Daoy (cell line): ENCODE measurements at places on chromosomes 4 and X. TPM values are rescaled to one million over a fixed set of nuclear protein-coding genes. Genes with fewer than 3 reads are reported as not detected.

Gene IL15
- 1.5 and 3.4 TPM in 2 replicates for total RNA-seq

Gene ASB9
- 4.5 and 4.8 TPM in 2 replicates for total RNA-seq

Gene CSN1S1
- not detected in 2 replicates for total RNA-seq

Gene GABRB1
- 3.3 TPM in 1 of 2 replicates, not detected in the other for total RNA-seq

GRCh38 chr4:152307669-152308068, 228.2 kb downstream of the FBXW7 start:
- no peak for DNase-seq

DNA sequence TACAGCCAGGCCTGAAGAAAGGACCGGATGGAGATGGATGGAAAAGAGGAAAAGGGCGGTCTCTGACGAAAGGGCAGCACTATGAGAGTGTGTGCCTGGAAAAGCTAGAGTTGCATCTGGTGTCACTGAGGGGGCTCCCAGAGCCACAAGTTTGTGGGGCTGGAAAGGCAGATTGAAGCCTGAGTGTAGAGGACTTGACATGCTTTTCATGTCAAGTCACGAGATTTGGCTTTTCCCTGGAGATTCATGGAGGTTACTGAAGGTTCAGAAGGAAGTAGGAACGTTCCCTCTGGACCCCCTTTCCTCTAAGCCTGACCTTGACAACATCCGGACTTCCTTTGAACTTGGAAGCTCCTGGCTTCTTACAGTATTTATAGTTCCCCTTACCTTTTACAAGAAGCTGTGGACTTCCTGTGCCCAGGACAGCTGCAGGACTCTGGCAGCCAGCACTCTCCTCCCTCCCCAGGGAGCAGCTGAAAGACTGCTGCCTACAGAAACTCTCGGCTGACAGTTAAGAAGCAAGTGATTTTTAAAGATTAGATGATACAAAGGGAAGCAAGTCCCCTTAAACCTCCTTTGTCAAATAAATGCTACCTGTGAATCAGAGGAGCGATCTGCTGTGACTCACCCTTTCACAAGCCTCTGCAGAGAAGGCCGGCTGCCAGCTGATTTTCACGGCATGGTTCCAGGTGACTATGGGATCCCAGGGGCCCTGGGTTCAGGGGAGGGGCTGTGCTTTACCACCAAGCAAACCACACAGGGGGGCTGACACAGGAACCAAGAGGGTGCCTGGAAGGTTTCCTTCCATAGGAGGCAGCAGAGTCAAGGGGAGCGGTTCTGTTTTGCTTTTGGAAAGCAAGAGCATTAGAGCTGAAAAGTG, 72.9 kb upstream of the STIM2 start:
- peak; percentile 76 for DNase-seq

DNA sequence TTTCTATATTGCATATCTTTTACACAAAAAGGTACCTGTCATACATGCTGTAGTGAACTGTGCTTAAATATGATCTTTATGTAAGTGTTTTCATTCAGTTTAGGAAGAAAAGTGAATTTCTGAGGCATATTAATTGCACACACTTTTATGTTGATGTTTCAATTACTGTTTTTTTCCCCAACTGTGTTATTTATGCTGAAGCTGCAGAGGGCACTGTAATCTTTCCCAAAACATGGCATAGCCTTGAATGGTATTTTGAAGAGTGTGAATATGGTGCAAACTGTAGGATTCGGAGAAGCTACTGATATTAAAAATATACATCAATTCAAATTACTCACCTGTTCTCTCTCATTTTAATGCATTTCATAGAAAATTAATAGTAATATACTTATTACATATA, 6.0 kb upstream of the CENPE start:
- no peak for DNase-seq

GRCh38 chr4:90198086-90198847, 71.1 kb downstream of the CCSER1 start:
- DNase-seq: peak; percentile 8

GRCh38 chr4:53068755-53069330, 206.7 kb downstream of the RASL11B start:
- peak; percentile 7 for DNase-seq

GRCh38 chrX:115449742-115450141, 111.2 kb upstream of the PLS3 start:
- DNase-seq: no peak

- peak; percentile 19 for DNase-seq
These were observed 84.5 kb upstream of the UXT start for GRCh38 chrX:47743504-47743903.

GRCh38 chr4:77877167-77877566, 14.5 kb downstream of the MRPL1 start:
- no peak for DNase-seq
